Suppressor macrophage (primary cell): ENCODE measurements at places on chromosomes 11 and 22.

GRCh38 chr11:11449327-11449726, 96.3 kb upstream of the CSNK2A3 start:
- DNase-seq: no peak

DNA sequence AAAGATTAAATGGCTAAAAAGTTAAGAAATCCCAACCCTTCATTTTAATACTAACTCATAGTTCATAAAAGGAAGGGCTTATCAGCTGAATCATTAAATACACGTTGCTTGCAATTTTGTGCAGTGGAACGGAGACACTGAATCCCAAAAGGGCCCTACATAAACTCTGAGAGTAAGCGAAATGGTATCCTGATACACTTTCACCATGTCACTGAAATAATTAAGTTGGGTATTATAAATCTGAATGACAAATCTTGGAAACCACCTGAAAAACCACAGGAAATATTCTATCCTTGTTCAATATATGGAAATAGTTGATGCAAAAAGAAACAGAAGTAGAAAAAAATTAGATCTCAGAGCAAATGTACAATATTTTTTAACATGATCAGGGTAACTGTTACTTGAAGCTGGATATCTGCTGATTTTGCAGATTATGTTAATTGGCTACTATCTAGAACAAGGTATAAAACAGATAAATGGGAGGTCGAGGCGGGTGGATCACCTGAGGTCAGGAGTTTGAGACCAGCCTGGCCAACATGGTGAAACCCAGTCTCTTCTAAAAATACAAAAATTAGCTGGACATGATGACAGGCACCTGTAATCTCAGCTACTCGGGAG, 55.1 kb downstream of the MAML2 start:
- DNase-seq: no peak

- no peak for DNase-seq
Observed at GRCh38 chr22:49958931-49959781, 1.4 kb upstream of the PIM3 start.

- DNase-seq: no peak
Observed at GRCh38 chr11:20926799-20927540, 257.6 kb downstream of the NELL1 start.

- DNase-seq: no peak
Observed at GRCh38 chr11:107018219-107018901, at the start of gene GUCY1A2. Gene GUCY1A2 (minus strand): TSS chr11:107018476. CDS start chr11:107018055, 421 bp downstream.

- no peak for DNase-seq
Observed at GRCh38 chr11:34407121-34407813, 31.5 kb upstream of the CAT start.

DNA sequence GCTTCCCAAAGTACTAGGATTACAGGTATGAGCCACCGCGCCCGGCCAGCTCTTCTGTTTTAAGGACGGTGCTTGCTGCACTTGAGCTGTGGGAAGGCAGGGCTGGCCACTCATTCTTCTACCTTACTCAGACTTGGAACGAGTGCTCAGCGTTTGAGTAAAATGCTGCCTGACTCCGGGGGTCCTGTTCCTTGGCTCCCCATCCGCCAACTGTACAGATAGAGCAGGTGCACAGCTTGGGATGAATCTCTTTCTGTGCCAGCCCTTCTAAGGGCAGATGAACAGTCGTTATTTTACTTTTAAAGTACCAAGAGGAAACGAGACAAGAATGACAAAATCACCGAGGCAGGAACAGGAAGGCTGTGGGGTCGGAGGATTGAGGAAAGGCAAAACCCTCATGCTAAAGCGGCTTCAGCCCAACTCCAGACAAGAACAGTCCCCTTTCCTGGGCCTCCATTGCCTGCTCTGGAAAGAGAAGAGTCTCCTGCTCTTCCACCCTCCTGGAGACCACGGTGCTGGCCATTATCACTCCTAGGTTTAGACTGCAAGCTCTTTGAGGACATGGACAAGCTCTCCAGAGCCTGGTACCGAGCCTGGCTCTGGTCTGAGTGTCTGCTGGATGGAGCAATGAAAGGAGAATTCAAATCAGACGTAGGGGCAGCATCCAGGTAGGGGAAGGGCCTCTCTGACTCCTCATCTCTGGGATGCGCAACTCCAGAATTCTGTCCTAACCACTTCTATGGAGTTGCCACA, 1.1 kb upstream of the SUN2 start:
- DNase-seq: peak; percentile 73

GRCh38 chr11:119891055-119891768, 162.2 kb upstream of the NECTIN1 start:
- no peak for DNase-seq

DNA sequence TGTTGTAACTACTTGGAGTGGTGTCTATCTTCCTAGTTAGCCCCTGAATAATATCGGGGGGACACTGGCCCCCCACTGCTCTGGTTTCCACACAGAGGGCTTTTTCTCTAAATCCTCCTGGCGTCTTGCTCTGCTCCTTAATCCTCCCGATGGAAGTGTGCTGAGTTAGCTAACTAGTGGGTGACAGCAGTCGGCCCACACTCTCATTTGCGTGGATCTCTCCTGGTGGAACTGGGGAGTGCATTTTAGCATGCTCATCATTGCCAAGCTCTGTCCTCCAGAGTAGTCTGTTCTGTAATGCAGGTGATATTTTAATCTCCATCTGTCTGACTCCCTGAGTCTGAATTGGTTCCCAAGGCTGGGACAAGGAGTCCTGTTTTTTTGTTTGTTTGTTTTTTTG, 46.1 kb upstream of the RASSF10 start:
- no peak for DNase-seq

DNA sequence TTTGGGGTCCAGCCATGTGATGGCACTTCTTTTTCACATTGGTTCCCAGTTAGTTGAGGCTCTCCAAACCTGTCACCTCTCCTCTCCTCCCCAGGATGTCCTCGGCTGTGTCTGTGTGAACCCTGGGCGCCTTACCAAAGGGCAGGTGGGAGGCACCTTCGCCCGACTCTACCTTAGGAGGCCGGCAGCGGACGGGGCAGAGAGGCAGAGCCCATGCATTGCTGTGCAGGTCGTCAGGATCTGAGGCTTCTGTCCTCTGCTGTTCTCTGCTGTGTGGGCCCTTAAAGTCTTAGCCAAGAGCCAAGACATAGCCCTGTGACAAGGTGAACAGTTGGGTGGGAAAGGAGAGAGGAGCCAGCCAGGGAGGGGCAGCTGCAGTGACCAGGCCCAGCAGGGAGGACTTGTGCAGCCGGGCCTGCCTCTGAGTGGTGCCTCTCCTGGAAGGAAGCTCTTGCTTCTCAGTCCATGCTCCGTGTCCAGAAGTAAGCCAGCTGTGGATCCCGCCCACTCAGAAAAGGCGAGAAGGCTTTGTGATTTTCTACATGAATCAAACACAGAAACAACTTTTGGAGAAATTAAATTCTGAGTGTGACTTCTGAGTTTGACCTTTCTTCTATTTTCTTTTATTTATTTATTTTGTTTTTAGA, 17.5 kb upstream of the CDC42EP2 start:
- no peak for DNase-seq

DNA sequence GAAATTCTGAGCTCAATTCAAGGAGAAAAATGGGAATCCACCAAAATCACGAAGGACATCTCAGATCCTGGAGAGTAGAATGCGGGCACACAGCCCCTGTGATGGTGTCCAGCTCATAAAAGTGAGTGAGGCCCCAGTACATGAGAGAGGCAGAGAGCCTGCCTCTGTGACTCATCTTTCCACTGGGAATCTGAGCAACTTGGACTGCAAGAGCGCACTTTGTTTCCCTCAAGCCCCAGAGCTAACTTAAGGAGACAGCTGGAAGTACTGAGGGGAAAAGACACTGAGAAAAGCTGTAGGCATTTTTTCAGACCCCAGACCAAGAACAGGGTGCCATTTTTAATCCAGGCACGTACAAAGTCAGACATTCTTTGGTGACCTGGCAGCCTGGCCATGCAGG, 273.7 kb downstream of the C11orf87 start:
- no peak for DNase-seq

GRCh38 chr11:64620381-64620971, 29.5 kb downstream of the SLC22A12 start:
- no peak for DNase-seq

- DNase-seq: no peak
Observed at GRCh38 chr11:8910649-8911026, 351 bp upstream of the AKIP1 start.

DNA sequence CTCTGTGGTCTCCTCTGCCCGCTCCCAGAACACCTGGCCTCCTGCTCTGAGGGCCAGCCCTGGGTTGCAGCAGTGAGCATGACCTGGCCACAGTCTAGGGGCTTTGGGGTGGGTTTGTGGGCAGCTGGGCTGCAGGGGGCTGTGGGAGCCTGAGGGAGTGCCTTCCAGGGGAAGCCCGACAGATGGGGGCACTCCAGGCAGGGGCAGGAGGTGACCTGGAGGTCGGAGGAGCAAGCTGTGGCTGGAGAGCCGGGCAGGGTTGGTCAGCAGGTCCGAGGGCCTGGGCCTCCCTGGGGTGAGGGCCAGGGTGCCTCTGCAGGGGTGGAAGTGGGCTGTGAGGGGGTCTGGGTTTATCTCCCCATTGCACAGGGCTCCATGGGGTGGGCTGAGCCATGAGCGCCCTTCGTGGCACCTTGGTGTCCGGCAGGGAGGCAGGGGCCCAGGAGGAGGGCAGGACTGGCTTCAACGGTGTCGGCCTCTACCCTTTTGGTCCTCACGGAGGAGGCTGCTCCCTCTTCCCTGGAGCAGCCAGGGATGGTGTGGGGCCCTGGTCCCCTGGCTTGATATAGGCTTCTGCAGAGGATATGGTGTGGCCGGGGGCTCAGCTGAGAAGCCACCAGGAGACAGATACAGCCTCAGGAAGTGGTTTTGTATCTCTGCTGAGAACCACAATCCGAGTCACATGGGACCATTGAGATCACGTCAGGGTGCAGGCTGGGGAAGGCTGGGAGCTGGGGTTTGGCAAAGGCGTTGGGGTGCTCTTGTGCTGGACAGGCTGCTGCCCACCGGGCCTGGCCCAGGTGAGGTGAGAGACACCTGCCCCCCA, 22.3 kb downstream of the KCNQ1 start:
- DNase-seq: peak; percentile 68

DNA sequence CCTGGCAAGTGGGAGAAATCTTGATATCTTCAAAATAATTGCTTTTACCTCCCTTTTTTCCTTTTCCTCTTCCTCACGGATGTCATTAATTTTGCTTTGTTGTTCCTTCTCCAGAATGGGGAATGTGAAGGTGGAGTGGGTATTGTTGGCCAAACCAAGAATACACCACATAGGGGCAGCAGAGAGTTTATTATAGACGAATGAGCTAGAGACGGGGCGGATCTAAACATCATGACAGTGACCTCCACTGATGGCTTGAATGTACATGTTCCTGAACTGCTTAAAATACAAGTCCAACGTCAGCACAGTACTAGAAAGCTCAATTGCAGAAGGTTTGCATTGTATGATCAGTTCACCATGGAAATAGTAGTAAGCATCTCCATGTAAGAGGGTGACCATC, 122.3 kb upstream of the SNX19 start:
- DNase-seq: peak; percentile 7

GRCh38 chr11:82859750-82860149, 40.5 kb downstream of the PRCP start:
- no peak for DNase-seq

DNA sequence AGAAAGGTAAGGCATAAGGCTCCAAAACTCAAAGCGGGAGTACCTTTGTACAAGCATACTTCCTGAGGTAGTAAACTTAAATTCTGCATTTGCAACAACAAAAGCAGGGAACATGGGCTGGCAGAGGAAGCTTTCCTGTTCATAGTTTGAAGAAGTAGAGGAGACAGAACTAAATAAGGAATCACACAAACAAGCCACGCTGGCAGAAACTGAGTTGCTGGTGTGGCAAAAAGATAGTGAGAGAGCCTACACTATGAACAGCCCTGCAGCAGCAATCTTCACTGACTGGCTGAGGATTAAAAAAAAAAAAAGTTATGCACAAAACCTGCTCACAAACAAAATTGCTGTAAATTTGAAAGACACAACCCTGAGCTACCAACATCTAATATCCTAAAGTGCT, 46.5 kb downstream of the FCHSD2 start:
- DNase-seq: peak; percentile 81

GRCh38 chr11:125373426-125374391, 122.4 kb downstream of the FEZ1 start:
- DNase-seq: no peak

- DNase-seq: no peak
Observed at GRCh38 chr11:132648851-132649250, 883.5 kb downstream of the OPCML start.

DNA sequence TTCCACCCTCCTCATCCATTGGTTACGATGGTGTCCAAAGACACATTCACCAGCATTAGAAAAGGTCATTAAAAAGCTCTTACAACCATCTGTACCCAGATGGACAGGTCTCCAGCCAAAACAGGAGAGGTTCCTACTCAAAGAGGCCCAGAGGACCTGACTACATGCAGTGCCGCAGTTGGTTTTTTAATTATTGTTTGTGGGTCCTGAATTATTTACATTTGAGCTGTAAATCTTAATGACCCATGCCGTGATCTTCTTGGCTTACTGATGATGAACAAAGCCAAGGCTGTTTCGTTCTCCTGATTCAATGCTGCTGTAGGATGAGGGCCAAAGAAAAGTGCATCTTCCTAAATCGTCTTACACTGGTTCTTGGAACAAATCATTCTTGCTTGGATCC, 83.7 kb downstream of the CADM1 start:
- no peak for DNase-seq

DNA sequence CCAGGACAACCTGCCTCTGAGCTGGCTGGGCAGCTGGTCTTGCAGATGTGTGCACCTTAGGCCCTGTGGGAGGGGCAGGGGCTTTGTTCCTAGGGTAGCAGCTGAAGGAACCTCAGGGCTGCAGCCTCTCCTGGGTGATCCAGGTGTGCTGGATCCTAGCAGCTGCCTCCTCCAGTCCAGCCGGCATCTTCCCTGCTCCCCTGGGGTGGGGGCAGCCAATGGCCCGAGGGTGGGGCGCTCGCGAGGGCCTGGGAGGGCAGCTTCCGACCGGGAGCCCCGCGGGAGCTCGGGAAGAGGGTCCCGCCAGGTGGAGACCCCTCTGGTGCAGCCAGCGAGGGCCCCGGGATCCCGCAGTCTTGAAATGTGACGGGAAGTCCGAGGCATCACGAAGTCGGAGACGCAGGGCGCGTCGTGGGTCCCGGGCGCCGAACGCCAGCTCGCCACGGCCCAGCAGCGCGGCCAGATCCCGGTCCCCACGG, 1.7 kb downstream of the IFITM1 start:
- DNase-seq: no peak

- DNase-seq: no peak
Observed at GRCh38 chr11:66861774-66862558, 5.1 kb downstream of the LRFN4 start.

GRCh38 chr11:130834886-130835285, 81.4 kb downstream of the SNX19 start:
- DNase-seq: peak; percentile 11

- no peak for DNase-seq
Observed at GRCh38 chr11:35583843-35584242, 34.4 kb upstream of the FJX1 start.
